ENCODE measurements at places on chromosomes 2 and 18.

GRCh38 chr2:106798826-106799552 is 87.0 kb downstream of the ST6GAL2 start:
- no peak overlapping the region for H3K4me3 ChIP-seq
- no peaks in the 10 kb centered on the region for H3K36me3 ChIP-seq
- H3K4me1 ChIP-seq, result no peaks in the 10 kb centered on the region
- H3K27me3 ChIP-seq, result no peaks in the 10 kb centered on the region

DNA sequence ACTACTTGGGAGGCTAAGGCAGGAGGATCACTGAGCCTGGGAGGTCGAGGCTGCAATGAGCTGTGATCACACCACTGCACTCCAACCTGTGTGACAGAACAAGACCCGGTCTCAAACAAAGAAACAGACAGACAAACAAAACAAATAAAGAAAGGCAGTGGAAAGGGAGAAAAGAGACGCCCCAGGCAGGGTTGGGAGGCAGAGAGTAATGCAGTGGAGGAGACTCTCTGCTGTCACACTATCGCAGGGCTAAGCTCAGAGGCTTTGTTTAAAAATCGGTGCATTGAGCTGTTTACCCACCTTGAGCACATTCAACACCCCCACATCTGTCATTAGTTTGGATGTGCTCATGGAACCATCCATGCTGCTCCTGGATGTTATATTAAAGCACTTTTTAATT is 84.2 kb upstream of the RMP24 start:
- no peaks in the 10 kb centered on the region for H3K36me3 ChIP-seq
- no peak overlapping the region for H3K4me3 ChIP-seq
- DNase-seq, result no peak
- no peak overlapping the region for H3K27ac ChIP-seq
- no peaks in the 10 kb centered on the region for H3K27me3 ChIP-seq

GRCh38 chr2:75820693-75821092 is 110.0 kb upstream of the GCFC2 start:
- no peak overlapping the region for H3K27ac ChIP-seq
- no peak for DNase-seq
- H3K36me3 ChIP-seq, result no peaks in the 10 kb centered on the region
- no peaks in the 10 kb centered on the region for H3K27me3 ChIP-seq
- no peaks in the 10 kb centered on the region for H3K4me1 ChIP-seq

GRCh38 chr18:69874058-69874457 is 73.6 kb downstream of the CD226 start:
- no peaks in the 10 kb centered on the region for H3K36me3 ChIP-seq
- H3K27ac ChIP-seq, result no peak overlapping the region
- H3K4me1 ChIP-seq, result no peaks in the 10 kb centered on the region
- DNase-seq, result no peak
- no peak overlapping the region for H3K4me3 ChIP-seq

- DNase-seq, result no peak
- H3K36me3 ChIP-seq, result no peaks in the 10 kb centered on the region
- no peak overlapping the region for H3K27ac ChIP-seq
- H3K4me1 ChIP-seq, result no peaks in the 10 kb centered on the region
- no peaks in the 10 kb centered on the region for H3K27me3 ChIP-seq
- no peak overlapping the region for H3K4me3 ChIP-seq
Measured at GRCh38 chr2:75030218-75031009, 72.0 kb downstream of the POLE4 start.

GRCh38 chr2:173922068-173922467 is 43.1 kb downstream of the SP3 start:
- H3K36me3 ChIP-seq, result peaks cover 23% of the 10 kb centered on the region
- no peak overlapping the region for H3K27ac ChIP-seq
- no peak for DNase-seq
- H3K4me1 ChIP-seq, result no peaks in the 10 kb centered on the region

DNA sequence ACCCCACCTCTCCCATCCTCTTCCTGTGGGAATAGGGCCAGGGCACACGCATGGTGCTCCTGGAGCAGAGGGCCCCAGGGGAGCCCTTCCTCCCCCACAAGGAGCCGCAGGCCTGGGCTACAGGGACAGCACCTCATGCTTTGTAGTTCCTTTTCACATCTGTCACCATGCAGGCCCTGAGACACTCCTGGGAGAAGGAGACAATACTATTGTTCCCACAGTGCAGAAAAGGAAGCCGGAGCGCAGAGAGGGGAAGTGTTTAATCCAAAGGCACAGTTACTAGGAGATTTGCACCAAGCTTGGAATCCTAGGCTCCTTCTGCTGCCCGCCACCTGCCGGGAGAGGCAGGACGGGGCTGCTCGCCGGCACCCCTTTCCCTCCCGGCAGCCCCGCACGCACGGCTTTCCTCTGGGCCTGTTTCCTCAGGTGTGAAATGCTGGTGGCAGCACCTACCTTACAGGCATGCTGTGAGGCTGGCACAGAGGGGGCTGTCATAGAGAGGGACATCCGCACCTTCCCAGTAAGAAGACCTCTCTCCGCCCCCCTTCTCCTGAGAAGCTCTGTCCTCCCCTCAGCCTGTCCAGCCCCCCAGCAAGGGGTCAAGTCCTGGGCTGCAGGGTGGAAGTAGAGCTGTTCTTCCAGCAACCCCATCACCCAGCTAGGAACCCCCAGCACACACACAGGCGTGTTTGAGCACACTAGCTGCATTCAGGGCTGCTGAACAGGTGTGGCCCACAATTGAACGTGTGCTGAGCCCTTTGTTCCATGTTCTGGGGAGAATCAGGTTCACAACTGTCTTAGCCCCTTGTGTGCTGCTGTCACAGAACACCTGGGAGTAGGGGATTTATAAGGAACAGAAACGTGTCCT is 62.6 kb downstream of the SMAD7 start:
- no peak overlapping the region for H3K4me3 ChIP-seq
- no peaks in the 10 kb centered on the region for H3K27me3 ChIP-seq
- H3K4me1 ChIP-seq, result peaks cover 10% of the 10 kb centered on the region

GRCh38 chr2:76930056-76930744 is 592.0 kb downstream of the LRRTM4 start:
- H3K4me3 ChIP-seq, result no peak overlapping the region
- DNase-seq, result no peak

Measured in esophagus squamous epithelium (tissue), 5 donors.